ENCODE measurements at places on chromosomes 1 and 21.
A peak's percentile ranks its signal among the peaks of the same experiment; 100 is the strongest.

DNA sequence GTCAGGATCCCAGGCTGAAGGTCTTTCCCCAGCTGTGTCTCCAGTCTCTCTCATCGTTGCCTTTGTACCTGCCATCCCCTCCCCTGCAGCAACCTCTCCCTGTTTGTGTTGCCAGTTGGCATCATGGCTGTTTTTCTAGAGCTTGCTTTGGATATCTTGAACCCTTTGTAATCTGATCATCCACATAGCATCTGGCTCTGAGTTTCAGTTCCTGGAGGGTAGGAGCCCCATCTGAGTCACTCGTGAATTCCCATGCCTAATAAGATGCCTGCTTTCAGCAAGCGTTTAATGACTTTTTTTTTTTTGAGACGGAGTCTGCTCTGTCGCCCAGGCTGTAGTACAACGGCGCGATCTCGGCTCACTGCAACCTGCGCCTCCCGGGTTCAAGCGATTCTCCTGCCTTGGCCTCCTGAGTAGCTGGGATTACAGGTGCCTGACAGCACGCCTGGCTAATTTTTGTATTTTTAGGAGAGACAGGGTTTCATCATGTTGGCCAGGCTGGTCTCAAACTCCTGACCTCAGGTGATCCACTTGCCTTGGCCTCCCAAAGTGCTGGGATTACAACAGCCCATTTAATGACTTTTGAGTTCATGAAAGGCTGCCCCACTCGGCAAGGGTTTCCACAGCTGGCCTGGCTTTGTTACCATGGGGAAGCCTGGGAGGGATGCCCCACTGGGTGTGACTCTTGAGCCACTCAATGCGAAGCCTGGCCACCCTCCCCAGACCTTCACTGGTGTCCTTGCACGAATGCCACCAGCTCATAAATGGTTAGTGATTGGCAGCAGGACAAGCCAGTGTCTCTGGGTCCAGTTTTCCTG is 11.9 kb downstream of the ALPL start:
- no peak for DNase-seq

- no peak for DNase-seq
Observed at GRCh38 chr1:225772323-225772768, 5.3 kb upstream of the SRP9 start.

GRCh38 chr21:44802396-44803153 is 955 bp upstream of the UBE2G2 start:
- DNase-seq, result no peak

DNA sequence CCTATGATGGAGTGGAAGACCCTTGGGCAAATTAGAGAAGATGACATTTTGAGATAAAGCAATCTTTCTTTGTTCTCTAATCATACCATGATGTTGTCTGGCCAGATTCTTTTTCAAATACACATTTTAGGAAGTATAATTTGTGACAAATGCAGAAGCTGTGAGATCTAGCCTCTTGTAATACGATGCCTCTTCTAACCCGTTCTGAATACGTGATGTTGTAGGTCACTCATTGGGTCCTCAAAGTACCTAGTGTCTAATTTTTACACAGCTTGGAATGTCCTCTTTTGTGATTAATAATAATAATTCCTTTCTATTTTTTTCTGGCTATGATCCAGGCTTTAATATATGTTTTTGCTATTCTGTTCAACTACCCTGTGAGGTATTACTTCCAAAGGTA is 502.7 kb downstream of the NUF2 start:
- no peak for DNase-seq

DNA sequence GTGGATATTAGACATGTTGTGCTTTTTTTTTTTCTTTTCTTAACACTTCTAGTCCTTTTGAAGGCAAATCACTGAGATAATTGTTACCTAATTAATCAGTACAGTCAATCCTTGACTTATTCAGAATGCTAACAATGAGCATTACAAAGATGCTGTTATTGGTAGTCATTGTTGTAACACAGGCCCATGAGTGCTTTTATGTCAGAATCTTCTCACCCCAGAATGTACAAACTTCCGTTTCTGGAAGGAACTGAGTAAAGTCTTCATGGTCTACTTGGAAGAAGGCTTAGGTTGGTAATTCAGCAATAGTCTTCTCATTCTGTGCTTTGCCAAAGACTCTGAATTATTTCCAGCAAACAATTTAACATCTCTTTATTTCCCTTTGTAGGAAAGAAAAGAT is 3.1 kb downstream of the KCNK1 start:
- DNase-seq, result no peak

DNA sequence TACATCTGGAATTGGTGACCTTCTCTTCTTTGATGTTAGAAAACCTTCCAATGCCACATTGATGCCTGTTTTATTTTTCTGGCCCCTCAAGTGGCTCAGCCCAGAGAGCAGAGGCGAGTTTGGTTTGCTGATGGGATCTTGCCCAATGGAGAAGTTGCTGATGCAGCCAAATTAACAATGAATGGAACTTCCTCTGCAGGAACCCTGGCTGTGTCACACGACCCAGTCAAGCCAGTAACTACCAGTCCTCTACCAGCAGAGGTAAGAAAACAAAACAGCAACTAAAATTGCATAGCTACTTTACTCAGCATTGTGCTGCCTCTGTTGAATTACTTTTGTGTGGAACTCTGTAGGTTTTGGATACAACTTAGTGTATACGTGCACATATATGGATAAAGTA is 97.6 kb downstream of the CC2D1B start:
- DNase-seq, result no peak

- no peak for DNase-seq
Observed at GRCh38 chr21:37153196-37153934, 80.3 kb downstream of the TTC3 start.

DNA sequence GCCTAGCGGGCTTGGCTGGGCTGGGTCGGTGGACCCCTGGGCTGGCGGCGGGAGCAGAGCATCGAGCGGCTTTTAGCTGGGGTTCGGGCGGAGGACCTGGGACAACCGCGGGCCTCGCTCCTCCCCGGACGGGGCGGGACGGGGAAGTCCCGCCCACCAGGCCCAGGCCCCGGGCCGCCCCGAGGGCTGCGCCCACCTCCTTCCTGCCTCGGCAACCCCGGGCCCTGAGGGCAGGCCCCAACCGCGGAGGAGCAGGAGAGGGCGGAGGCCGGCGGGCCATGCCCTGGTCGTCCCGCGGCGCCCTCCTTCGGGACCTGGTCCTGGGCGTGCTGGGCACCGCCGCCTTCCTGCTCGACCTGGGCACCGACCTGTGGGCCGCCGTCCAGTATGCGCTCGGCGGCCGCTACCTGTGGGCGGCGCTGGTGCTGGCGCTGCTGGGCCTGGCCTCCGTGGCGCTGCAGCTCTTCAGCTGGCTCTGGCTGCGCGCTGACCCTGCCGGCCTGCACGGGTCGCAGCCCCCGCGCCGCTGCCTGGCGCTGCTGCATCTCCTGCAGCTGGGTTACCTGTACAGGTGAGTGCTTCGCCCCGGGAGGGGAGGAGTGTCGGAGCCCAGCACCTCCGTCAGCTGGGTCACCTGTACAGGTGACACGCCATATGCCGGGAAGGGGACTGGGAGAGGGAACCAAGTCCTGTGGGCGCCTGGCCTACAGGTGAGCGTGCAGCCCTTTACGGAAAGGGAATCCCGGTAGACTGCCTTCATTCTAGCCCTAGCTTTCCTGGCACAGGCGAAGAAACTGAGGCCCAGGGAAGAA is at the start of gene XKR8:
TSS of gene XKR8 (plus strand) at position 182 of the 812 bp plus-strand sequence. CDS start at position 279, 97 bp downstream.
- peak; percentile 82 for DNase-seq

GRCh38 chr1:24727501-24728216 is 17.6 kb upstream of the CLIC4 start:
- DNase-seq, result no peak

DNA sequence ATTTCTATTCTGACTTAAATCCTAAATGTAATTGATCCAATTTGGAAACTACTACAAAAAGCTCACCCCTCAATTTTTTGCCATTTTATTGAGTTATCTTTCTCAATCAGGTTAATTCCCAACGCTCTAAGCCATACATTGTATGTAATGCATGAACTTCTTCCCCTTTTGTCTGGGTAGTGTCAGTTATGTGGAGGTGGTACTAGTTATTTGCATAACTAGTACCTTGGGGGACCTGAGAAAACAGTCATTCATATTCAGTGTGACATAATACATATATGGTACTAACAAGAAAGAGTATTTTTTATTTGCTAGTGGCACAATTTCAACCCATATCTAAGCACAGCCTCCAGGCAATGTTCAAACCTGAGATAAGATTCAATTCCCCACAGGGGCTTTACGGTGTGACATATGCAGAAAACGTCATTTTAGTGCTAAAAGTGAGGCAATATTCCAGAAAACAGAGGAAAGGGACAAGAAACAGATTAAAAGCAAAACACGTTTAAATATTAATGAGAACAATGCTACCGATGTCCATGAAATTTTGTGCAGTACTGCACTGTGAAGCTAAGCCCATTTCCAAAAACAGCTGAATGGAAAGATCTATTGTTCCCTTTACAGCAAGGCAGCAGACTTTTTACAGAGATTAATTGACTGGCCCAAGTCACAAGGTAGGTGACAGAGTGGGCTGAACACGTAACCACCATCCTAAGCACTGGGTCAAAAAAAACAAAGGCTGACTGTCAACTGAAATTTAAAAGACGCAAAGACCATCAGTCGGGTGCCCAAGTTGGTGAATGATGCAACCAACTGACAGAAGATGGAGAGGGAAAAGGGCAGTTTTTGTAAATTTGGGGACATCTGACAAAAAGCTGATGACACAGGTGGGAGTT is 1.4 kb downstream of the HLCS start:
- DNase-seq, result no peak

DNA sequence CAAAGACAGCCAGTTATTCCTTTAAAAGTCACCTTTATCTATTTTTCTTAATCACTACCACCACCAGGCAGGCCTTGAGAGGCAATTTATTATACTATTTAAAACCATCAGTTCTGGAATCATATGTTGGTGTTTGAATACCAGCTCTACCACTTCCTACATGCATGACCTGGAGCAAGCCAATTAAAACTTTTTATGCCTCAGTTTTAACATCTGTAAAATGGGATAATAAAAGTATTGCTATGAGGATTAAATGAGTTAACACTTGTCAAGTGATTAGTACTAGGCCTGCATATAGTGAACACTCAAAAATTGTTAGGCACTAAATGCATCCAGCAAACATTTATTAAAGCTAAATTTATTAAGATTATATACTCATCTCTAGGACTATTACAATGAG is 49.2 kb upstream of the ADORA3 start:
- DNase-seq, result no peak

GRCh38 chr21:15775981-15776380 is 46.2 kb downstream of the USP25 start:
- DNase-seq, result no peak

GRCh38 chr1:54377040-54377691 is 29.0 kb downstream of the SSBP3 start:
- DNase-seq, result no peak

DNA sequence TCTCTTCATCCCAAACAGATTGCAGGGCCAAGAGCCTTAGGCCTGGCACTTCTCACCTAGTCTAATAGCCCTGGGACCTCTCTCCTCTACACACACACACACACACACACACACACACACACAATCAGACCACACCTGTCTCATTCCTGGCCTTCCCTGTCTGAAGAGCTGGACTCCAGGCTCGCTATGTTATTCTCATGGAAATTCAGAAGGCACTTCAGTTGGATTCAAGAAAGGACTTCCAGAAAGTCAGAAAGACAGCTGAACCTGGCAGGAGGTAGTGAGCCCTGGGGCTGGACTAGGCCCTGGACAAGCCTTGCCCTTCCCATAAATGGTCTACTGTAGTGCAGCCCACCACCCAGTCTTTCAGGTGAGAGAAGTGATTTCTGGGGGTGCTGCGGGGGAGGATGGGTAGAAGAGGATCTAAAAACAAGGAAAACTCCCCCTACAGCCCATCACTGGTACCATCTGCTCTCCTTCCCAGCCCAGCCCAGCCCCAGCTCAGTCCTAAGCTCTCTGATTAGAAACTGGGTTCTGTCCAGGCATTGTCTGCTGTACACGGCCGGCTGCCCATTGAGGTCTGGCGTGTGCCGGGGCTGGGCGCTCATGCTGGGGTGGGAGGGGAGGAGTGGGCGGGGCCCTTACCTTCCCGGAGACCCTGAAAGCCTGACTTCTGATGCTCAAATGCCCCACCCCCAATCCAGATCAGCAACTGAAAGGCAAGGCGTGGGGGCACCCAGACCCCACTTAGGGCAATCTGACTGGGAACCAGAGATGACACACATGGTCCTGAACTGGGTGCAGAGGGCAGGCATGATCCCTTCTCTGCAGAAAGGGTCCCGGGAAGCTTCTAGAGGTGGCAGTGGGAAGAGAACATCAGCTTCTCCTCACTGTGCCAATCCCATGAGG is 2.5 kb downstream of the KIF21B start:
- DNase-seq, result peak; percentile 25

DNA sequence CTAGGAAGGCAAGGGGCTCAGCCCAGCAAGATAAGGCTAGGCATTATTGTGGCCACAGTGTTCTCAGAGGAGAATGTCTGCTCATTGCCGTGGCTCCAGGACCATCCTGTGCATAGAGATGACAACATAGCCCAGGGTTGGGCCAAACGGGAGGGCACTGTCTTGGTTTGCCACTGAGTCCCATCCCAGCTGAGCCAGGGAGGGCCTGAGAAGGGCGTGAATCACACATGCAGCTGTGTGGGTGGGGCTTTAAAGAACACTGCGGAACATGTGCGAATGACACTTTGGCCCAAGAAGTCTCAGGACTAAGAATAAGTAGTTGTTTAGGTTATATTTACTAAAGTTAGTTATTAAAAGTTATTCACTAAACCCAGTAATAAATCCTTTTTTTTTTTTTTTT is 18.5 kb downstream of the CHAF1B start:
- DNase-seq, result no peak

- DNase-seq, result no peak
Observed at GRCh38 chr1:15139654-15140350, 13.7 kb upstream of the TMEM51 start.

GRCh38 chr1:212951126-212951946 is 995 bp downstream of the VASH2 start:
- DNase-seq, result no peak

DNA sequence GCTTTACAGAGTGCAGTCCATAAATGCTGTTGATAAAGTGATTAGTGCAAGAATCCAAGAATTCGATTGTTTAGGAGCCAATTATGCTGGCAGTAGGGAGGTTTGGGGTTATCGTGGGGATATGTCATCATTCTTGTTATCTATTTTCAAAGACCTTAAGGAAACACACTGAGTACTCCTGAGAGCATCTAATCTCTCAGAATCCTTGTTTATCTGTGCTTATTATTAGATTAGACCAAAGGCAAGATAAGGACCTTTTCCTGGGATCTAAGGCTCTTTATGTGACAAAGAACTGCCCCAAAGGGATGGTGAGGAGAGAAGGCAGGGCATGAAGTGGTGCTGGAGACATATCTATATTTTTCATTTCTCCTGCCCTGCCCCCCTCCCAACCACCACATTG is 139.1 kb downstream of the TSEN15 start:
- DNase-seq, result no peak

GRCh38 chr21:33230545-33231324 is 997 bp downstream of the IFNAR2 start:
- DNase-seq, result peak; percentile 33

DNA sequence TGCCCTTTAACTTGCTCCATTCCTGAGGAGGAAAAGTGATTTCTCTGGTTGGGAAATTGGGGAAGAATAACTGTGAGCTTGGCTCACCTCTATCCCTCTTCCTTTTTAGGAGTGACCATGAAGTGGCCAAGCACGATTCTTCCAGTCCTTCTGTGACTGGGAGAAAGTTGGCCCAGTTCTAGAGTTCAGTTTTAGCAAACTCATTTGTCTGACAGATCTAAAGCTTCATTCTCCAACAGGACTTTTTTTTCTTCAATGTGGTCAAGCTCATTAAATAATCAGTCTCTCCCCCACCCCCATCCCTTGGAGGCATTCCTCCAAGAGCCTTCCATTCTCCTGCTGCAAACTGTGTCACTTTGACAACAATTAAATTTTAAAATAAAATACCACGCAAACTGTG is 6.4 kb upstream of the AGL start:
- no peak for DNase-seq

- DNase-seq, result no peak
Observed at GRCh38 chr1:173409613-173410012, 67.5 kb upstream of the PRDX6 start.
